Activated T-cell treated with anti-CD3 and anti-CD28 coated beads, Interleukin-2, amount 50 U/mL, for 1 hour (primary cell): ENCODE measurements at places on chromosomes 2 and 18.

- DNase-seq = no peak
These were observed 130.5 kb downstream of the DSEL start for GRCh38 chr18:67386032-67386431.

DNA sequence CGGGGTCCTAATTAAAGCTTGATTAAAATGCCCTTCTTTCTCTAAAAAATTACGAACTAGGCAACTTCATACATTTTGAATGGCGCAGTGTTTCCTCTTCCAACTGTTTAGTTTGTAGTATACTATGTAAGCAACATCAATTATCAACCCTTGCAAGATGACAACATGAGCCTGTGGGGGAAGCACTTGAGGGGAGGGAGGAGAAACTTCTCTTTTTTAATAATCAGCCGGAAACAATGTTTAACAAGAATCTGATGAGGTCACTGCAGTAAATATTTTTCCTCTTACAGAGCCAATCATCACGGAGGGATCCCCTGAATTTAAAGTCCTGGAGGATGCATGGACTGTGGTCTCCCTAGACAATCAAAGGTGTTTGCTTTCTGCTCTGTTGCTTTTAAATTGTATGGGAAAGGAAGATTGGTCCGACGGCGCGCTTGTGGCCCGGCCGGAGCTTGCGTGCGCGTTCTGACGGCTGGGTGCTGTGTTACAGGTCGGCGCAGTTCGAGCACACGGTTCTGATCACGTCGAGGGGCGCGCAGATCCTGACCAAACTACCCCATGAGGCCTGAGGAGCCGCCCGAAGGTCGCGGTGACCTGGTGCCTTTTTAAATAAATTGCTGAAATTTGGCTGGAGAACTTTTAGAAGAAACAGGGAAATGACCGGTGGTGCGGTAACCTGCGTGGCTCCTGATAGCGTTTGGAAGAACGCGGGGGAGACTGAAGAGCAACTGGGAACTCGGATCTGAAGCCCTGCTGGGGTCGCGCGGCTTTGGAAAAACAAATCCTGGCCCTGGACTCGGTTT lies 5.3 kb upstream of the DLX1 start:
- DNase-seq = no peak

GRCh38 chr2:47300609-47301276 lies 102.2 kb upstream of the MSH2 start:
- no peak for DNase-seq

DNA sequence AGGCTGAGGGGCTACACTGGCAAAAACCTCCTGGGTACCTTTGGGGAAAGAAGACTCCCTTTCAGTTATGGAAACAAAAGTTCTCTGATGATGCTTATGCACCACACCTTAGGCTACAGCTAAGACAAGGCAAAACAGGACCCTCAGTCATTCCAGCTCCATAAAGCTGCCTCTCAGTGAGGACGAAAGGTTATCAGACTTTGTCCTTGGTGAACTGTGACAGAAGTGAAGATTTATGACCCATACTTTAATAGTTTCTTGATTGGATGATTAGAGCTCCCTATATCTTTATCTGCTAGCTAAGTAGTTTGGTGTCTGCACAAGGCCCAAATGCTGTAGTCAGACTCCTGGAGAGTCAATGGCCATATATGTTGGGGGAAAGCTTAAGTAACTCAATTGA lies 40.6 kb upstream of the SPRED2 start:
- DNase-seq = no peak

DNA sequence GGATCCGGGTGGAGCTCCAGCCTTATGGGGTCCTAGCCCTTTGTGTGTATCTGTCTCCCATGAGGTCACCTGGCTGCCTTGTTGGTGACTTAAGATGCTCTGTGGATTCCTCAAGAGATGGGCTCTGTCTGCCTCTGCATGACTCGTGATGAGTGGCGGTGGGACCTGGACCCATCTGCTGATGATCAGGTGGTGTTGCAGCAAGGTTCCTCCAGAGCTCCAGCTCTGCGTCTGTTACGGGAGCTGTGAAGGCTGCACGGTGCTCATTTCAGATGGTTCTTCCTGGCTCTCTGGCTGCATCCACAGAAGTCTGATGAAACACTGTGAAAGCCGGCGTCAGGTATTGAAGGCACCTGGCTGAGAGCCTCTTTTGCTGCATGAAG lies 2.4 kb downstream of the AGAP1 start:
- no peak for DNase-seq

DNA sequence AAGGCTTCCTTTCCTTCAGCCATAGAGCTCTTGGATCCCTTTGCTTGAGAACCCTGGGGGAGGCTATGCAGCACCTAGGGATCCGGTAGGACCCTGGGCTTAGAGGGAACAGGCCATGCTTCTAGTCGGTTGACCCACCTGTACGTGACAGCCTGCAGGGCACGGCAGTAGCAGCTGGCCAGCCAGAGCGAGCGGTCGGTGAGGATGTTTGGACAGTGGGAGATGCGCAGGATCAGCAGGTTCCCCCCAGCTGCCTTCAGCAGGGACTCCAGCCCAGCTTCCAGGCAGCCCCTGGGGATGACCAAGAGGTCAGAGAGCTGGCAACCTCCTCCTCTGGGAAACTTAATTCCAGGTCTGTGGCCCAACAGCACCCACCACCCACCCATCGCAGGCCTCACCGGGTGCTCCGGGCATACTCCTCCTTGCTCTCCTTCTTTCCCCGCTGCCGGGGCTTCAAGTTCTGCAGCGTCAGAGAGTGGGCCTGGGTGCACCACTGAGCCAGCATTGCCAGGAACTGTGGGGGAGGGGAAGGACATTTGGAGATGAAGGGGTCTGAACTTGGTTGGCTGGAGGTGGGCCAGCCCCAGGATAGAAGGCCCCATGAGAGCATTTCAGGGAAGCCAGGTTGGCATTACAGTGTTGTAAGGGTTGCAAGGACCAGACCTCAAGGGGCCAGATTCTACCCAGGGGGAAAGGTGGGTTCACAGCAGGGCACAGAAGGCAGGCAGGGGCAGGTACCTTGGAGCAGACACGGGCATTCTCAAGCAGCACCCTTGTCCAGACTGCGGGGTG lies 20.5 kb downstream of the FBXO41 start:
- no peak for DNase-seq

- DNase-seq = no peak
These were observed 467.3 kb upstream of the MYT1L start for GRCh38 chr2:2798337-2798736.
